ENCODE measurements at places on chromosomes 5 and 9.

GRCh38 chr9:109903515-109904138 is 123.6 kb downstream of the PALM2AKAP2 start:
- peak; percentile 81 for DNase-seq

GRCh38 chr9:85223506-85224125 is 518.1 kb downstream of the AGTPBP1 start:
- no peak for DNase-seq

DNA sequence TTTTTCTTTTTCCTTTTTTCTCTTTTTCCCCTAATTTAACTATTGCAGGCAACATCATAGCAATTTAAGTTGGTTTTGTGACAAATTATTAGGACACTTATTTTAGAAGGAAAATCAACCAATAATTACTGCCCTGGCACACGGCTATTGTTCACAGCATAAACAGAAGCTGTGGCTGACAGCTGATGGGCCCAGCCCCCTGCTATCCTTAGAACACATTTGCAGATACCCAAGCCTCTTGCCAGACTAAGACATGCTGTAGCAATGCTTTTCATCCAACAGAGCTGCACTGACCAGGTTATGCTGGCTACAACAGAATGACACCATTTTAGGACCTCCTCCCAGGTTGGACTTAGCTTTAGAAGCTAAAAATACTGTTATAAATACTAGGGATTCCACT is 852.7 kb upstream of the DMAC1 start:
- DNase-seq: no peak

- DNase-seq: no peak
These were observed 56.5 kb downstream of the AMBP start for GRCh38 chr9:114021578-114021977.

DNA sequence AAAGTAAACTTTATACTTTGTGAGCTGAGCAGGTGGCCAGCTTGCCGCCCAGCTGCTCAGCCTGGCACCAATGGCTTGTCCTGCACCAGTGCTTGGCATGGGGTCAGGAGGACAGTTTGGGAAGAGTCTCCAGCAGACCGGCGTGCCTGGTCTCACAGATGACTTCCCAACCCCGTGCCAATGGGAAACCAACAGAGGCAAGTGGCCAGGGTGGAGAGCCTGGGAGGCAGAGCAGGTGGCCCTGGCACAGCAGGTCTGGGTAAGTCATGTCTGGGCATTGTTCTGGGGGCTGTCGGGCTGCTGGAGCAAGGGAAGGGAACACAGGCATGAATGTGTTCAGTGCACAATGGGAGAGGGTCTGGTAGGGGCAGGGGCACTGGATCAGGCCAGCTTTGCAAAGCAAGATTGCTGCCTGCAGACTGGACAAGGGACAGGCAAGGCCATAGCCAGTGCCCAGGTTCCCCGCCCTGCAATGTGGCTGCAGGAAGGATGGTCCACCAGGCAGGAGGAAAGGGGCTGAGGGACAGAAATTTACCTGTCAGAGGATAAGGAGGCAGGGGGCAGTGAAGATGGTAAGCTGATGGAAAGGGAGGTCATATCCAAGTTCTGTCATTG is 76.2 kb upstream of the ALDH1B1 start:
- DNase-seq: no peak

GRCh38 chr5:75192804-75193203 is 43.9 kb downstream of the ANKRD31 start:
- DNase-seq: no peak

DNA sequence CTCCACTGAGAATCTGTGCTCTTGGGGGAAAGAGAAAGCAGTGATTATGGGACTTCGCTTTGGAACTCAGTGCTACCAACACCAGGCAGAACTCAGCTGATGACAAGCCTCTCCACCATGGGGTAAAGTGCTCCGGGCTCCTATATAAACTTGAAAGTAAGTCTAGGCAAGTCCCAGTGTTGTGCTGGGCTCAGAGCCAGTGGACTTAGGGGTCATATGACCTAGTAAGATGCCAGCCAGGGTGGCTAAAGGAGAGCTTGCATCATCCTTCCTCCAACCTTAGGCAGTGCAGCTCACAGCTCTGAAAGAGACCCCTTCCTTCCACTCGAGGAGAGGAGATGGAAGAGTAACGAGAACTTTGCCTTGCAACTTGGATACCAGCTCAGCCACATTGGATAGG is 35.1 kb upstream of the FREM1 start:
- no peak for DNase-seq

DNA sequence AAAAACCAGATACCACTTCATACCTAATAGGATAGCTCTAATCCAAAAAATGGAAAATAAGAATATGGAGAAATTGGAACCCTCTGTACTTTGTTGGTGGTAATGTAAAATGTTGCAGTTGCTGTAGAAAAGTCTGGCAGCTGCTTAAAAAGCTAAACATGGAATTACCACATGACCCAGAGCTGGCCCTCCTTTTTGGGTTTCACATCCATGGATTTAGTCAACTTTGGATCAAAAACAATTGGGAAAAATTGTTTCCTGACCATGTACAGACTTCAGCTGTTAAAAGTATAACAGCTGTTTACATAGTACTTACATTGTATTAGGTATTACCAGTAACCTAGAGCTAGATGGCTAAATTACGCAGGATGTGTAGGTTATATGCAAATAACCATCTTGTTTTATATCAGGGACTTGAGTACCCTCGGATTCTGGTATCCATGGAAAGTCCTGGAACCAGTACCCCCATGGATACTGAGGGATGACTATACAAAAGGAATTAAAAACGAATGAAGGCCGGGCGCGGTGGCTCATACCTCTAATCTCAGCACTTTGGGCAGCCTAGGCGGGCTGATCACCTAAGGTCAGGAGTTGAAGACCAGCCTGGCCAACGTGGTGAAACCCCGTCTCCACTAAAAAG is 15.8 kb downstream of the DNAJA1 start:
- DNase-seq: no peak

GRCh38 chr9:69932901-69933300 is 110.7 kb upstream of the MAMDC2 start:
- DNase-seq: no peak

DNA sequence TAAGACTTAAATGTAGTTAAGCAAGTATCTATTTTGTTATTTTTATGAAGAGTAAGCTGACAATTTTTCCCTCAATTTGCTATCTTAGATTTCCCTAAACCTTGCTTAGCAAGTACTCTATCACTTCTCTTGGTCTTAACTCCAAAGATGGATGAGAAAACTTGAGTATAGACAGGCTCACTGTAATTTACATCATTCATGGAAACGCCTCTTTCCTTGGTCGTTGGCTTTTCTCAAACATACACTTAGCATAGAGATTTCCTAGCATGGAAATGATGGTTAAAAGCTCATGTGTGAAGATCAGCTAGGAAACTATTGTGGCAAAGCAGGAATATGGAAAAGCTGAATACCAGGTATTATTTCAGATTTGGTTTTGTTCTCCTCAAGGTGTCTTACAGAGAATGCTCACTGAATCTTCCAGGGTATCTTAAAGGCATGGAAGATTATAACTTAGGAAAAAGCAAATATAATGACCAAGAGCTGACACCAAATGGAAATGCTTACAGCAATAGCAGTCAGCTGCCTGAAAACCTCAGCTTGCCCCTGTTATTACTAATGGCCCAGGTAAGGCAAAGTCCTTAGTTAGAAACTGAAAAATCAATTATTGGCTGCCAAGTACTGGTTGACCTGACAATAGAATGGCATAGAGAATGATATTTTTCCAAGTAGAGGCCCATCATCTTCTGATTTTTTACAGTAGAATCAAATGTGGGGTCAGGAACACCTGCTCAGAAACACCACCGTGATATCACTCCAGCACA is 84.8 kb downstream of the SEMA5A start:
- DNase-seq: no peak

GRCh38 chr9:105711867-105712266 is 17.5 kb downstream of the TMEM38B start:
- no peak for DNase-seq

All from thymus (tissue), 14 donors.